ENCODE measurements at places on chromosomes 4 and X.

DNA sequence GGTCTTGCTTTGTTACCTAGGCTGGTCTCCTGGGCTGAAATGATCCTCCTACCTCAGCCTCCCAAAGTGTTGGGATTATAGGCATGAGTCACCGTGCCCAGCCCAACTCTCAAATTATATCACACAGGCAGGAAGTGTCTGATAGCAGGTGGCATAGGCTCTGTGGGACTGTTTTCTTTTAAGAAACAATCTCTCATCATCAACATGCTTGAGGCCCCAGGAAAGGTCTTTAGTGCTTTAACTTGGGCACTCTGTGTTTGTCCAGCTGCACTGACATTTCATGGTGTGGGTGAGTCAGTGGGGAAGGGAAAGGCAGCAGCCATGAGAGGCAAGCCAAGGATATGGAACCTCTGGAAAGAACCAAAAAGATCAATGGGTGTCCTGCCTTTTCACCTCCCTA is 88.1 kb upstream of the TSPAN5 start:
- peak; percentile 7 for DNase-seq

DNA sequence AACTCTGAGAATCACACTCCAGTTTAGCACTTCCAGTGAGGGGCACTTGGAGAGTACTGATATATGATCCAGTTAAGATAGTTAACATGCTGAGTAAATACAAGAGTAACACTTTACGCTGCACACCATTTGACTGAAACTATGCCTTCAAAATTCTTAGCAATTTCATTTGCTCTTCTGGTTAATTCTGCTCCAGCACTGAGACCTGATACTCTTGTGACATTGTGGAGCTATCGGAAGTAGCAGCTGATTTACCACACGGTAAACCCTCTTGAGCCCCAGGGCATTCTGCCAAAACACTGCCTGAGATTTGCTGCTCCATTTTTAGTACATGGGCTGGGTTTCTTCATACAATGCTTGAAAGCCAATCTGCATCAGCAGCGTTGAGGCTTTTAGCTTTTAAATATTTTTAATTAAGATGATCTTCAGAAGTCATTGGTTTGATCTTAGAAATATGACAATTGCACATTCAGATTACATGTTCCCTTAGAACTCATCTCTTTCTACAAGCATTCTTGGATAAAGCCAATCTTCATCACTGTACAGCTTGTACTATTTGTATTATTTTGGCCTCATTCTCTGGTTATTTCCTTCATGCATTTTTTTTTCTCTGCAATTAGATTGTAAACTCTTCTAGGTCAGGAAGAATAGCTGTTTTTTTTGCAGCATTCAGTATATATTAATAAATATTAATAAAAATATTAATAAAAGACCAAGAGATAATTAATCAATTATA is 67.8 kb upstream of the ETNPPL start:
- DNase-seq: peak; percentile 40

GRCh38 chrX:9498236-9498635 is 33.4 kb downstream of the TBL1X start:
- DNase-seq: peak; percentile 32

DNA sequence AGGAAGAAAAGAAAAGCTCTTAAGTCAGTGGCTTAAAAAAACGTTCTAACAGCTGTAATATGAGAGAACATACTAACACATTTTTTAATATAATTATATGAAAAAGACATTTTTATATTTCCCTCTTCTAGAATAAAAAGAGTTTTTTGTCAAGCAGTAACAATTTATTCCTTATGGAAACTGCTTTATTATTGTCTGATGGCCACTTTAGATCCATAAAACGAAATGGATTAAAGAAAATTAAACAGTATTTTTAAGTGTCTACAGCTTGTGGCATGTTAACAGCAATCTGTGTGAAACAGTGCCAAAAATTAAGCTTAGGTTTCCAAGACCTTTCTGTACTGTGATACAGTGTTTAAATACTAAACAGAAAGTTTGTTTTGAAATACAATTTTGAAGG is 55.5 kb upstream of the TENM3 start:
- no peak for DNase-seq

DNA sequence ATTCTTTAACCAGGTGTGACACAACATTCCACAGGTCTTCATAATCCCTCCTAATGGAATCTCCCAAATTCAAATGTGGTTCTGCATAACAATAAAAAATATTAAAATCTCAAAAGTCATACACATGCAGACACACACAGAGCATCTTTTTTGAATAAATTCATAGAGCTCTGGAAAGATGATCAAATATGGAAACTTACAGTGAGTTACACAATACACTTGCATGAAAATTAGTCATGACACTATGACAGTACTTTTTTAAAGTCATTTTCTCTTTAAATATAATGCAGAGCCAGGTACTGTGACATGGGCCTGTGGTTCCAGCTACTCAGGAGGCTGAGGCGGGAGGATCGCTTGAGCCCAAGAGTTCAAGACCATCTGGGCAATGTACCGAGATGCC is 38.9 kb downstream of the DDX60L start:
- DNase-seq: no peak

- no peak for DNase-seq
Observed at GRCh38 chrX:43718081-43718480, 62.0 kb downstream of the MAOA start.

DNA sequence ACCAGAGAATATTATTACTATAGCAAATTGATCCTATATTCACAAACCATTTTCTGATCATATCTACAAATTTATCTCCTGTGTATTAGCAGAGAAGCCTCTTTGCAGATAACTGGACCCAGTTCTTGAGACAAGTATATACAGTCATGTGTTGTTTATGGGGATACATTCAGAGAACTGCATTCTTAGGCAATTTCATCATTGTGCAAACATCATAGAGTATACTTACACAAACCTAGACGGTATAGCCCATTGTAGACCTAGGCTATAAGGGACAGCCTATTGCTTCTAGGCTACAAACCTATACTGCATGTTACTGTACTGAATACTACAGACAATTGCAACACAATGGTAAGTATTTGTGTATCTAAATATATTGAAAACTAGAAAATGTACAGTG is 152.5 kb upstream of the SPANXN4 start:
- no peak for DNase-seq

GRCh38 chr4:8599091-8599460 is 6.5 kb downstream of the CPZ start:
- DNase-seq: no peak

DNA sequence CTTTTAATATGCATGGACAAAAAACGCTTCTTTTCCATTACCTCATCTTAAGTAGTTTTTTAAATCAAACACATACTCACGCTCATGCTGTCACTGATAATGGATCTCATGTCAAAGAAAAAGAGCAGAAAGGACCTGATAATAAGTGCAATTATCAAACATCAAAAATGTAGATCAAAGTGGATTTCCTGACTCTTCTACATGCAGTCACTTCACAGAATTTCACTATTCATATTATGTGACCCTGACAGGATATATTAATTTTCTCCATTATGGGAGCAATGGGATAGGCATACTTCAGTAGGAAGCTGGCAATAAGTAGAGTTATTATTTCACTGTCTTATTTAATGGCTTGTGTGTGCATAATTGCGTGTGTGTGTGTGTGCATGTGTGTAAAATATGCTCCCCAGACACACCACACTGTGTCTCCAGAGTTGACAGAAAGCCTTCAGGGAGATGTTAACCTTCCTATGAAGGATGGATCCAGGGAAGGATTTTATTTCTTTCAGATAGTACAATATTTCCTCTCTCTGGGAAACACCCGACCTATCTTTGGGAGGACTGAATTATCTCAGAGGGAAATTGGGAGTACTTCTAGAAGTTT is 445.2 kb downstream of the SH2D1A start:
- DNase-seq: no peak

DNA sequence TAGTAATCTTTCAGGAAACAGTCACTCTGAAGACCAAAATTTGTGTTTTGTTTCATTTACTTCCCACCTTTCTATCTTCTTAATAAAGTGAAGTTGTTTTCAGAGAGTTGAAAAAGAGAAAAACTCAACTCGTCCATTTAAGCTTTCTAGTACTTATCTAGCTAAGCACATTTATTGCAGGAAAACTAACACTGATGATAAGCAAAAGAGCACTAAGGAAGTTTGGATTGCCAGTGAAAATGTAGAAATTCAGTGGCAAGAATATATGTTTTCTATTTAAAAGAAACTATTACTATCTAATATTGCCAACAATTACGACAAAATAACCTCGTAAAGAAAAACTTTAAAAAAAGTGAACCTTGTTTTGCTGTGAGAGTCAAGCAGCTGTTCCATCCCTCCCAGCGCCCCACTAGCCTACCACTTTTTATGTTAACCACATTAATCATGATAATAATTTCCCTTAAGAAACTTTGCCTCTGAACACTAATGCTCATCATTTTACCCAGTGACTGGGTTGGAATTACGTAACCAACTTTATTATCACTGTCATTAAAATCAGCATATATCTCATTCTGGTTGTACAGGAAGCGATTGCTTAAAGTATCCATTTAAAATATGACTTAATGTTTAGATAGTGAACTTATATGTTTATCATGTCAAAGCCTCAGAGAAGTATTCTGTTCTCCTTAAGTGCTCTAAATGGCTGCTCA is 24.8 kb downstream of the SPRY1 start:
- no peak for DNase-seq

GRCh38 chr4:168374772-168375523 is 56.4 kb upstream of the DDX60 start:
- DNase-seq: no peak

GRCh38 chr4:103422467-103423219 is 224.5 kb upstream of the CENPE start:
- no peak for DNase-seq

DNA sequence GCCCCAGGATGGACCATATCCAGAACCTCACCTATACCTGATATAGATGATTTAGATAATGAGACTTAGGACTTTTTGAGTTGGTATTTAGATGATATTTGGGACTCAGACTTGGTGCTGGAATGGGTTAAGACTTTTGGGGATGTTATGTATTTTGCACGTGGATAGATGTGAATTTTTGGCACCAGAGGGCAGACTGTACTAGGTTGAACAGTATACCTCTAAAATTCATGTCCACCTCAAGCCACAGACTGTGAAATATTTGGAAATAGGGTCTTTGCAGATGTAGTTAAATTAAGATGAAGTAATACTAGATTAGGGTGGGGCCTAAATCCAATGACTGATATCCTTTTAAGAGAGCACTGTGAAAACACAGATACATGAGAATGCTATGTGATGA is 15.6 kb downstream of the RBM41 start:
- DNase-seq: peak; percentile 1
